Activated naive CD8-positive, alpha-beta T cell treated with anti-CD3 and anti-CD28 coated beads, Interleukin-2, amount 50 U/mL, for 24 hours (primary cell): ENCODE measurements at places on chromosomes 3 and 15.

GRCh38 chr15:59115047-59115446 lies 10.1 kb downstream of the CCNB2 start:
- no peak for DNase-seq
- H3K4me1 ChIP-seq = no peaks in the 10 kb centered on the region
- peaks cover 58% of the 10 kb centered on the region for H3K36me3 ChIP-seq
- H3K27me3 ChIP-seq = no peaks in the 10 kb centered on the region
- H3K4me3 ChIP-seq = no peak overlapping the region

GRCh38 chr15:63869371-63870042 lies 35.8 kb upstream of the HERC1 start:
- H3K4me1 ChIP-seq = peaks cover 23% of the 10 kb centered on the region
- H3K36me3 ChIP-seq = no peaks in the 10 kb centered on the region
- H3K27me3 ChIP-seq = no peaks in the 10 kb centered on the region
- no peak for DNase-seq

DNA sequence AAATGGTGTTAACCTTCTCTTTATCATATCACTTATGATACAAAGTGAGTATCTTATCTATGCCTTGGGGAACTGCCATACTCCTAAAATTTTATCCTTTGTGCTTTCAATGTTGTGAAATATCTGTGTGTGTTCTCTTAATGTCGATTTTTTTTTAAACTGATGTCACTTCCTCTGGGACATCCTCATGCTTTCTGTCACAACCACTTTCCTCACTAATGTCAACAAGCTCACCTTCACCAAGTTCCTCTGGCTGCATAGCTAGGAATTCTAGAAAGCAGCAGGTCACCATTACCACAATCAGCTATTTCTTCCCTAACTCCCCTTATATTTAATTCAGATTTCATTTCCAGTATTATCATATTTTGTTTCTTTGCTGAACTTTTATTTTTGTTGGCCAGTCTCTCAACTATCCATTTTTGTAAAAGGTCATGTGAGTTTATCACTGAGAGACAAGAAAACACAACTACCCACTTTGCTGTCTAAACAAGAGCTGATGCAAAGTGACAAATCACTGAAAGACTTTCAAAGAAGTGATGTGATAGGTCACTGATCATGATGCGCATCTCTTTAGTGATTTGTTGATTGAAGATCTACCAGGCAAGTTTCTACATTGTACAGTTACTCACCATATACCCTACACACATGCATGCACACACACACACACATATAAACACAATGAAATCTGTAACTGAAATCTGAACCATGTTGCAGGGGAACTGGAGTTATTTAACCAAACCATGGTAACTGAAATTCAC lies 369.0 kb downstream of the ULK4 start:
- H3K27me3 ChIP-seq = no peaks in the 10 kb centered on the region
- H3K36me3 ChIP-seq = no peaks in the 10 kb centered on the region
- DNase-seq = no peak
- H3K4me3 ChIP-seq = no peak overlapping the region

DNA sequence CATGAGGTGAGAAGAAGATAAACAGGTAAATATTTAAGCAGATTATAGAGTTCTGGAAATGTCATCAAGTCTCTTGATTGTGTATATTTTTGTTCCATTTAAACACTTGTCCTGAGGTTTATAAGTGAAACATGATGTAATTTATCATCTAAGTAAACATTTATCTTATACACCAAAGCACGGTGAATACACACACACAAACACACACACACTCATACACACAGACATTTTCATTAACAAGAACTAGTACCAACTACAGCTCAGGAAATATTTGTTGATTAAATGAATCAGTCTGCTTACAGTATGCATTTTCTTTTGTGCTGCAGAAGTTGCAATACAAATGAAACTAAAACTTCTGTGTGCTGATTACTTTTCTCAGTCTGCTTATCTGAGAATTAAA lies 357.3 kb downstream of the ZBTB20 start:
- H3K4me3 ChIP-seq = no peak overlapping the region
- peaks cover 5% of the 10 kb centered on the region for H3K36me3 ChIP-seq
- peaks cover 17% of the 10 kb centered on the region for H3K4me1 ChIP-seq

GRCh38 chr15:70415398-70415797 lies 317.7 kb upstream of the TLE3 start:
- no peak overlapping the region for H3K27ac ChIP-seq
- H3K27me3 ChIP-seq = peaks cover 6% of the 10 kb centered on the region
- no peak overlapping the region for H3K4me3 ChIP-seq
- H3K36me3 ChIP-seq = no peaks in the 10 kb centered on the region

- no peaks in the 10 kb centered on the region for H3K27me3 ChIP-seq
- peaks cover 76% of the 10 kb centered on the region for H3K4me1 ChIP-seq
- peak overlapping the region; percentile 44 for H3K4me3 ChIP-seq
Observed at GRCh38 chr15:99504071-99504822, 61.5 kb upstream of the MEF2A start.

DNA sequence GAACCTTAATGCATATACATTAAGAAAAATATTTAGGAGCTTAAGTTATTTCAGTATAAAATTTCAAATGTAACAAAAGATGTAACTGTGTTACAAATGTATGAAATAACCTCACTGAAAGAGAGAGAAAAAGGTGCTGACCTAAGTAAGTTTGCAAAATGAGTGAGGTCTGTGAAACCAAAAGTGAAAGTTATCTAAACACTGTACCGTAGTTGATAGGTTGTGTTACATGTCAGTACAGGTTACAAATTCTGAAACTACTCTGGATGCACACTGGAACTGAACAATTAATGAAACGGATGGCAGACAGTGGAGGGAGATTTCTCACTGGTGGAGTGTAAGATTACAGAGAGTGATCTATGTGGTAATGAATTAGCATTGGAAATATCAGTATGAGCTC lies 420.7 kb downstream of the ZNF385D start:
- H3K4me3 ChIP-seq = no peak overlapping the region
- peaks cover 7% of the 10 kb centered on the region for H3K4me1 ChIP-seq
- H3K36me3 ChIP-seq = no peaks in the 10 kb centered on the region
- H3K27me3 ChIP-seq = no peaks in the 10 kb centered on the region

GRCh38 chr3:32577581-32578556 lies 7.2 kb upstream of the DYNC1LI1 start:
- H3K4me1 ChIP-seq = peaks cover 13% of the 10 kb centered on the region
- H3K4me3 ChIP-seq = peak overlapping the region; percentile 52
- peak; percentile 23 for DNase-seq
- no peaks in the 10 kb centered on the region for H3K36me3 ChIP-seq
- peak overlapping the region; percentile 80 for H3K27ac ChIP-seq
- no peaks in the 10 kb centered on the region for H3K27me3 ChIP-seq

DNA sequence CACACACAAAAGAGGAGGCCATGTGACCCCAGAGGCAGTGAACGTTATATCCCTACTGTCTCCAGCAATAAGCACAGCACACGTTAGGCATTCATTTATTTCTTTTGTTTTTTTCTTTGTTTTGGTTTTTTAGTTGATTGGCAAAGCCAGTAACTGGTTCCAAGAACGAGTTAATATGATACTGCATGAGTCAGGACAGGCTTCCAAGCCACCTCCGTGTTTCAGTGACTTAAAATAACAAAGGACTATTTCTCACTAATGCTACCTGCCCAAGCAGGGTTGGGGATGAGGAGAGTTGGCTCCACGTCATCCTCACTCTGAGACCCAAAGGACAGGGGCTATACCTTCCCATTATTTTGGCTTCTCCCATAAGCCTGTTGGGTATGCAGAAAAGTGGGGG lies 130.5 kb downstream of the ST8SIA2 start:
- peaks cover 10% of the 10 kb centered on the region for H3K27me3 ChIP-seq
- H3K4me1 ChIP-seq = peaks cover 4% of the 10 kb centered on the region

- no peak overlapping the region for H3K4me3 ChIP-seq
- H3K4me1 ChIP-seq = no peaks in the 10 kb centered on the region
- H3K27me3 ChIP-seq = no peaks in the 10 kb centered on the region
- DNase-seq = no peak
- no peaks in the 10 kb centered on the region for H3K36me3 ChIP-seq
Observed at GRCh38 chr3:76991165-76991564, 48.7 kb upstream of the ROBO2 start.

- H3K27ac ChIP-seq = no peak overlapping the region
- no peak for DNase-seq
- H3K27me3 ChIP-seq = no peaks in the 10 kb centered on the region
- H3K36me3 ChIP-seq = peaks cover 8% of the 10 kb centered on the region
Observed at GRCh38 chr3:81716870-81717509, 44.5 kb downstream of the GBE1 start.

GRCh38 chr3:148857316-148857715 lies 7.8 kb upstream of the CPA3 start:
- no peaks in the 10 kb centered on the region for H3K4me1 ChIP-seq
- H3K36me3 ChIP-seq = no peaks in the 10 kb centered on the region
- H3K27me3 ChIP-seq = peaks cover 11% of the 10 kb centered on the region
- DNase-seq = no peak
- no peak overlapping the region for H3K27ac ChIP-seq

DNA sequence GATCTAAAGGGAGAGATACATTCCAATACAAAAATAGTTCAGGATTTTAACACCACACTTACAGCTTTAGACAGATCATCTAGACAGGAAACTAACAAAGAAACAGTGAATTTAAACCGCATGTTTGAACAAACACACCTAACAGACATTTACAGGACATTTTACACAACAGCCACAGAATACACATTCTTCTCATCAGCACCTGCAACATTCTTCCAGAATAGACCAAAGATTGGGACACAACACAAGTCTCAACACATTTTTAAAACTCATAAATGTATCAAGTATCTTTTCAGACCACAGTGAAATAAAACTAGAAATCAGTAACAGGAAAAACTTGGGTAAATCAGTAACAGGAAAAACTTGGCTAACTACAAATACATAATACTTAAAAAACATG lies 256.3 kb downstream of the MCTP2 start:
- peaks cover 4% of the 10 kb centered on the region for H3K36me3 ChIP-seq
- no peaks in the 10 kb centered on the region for H3K4me1 ChIP-seq

DNA sequence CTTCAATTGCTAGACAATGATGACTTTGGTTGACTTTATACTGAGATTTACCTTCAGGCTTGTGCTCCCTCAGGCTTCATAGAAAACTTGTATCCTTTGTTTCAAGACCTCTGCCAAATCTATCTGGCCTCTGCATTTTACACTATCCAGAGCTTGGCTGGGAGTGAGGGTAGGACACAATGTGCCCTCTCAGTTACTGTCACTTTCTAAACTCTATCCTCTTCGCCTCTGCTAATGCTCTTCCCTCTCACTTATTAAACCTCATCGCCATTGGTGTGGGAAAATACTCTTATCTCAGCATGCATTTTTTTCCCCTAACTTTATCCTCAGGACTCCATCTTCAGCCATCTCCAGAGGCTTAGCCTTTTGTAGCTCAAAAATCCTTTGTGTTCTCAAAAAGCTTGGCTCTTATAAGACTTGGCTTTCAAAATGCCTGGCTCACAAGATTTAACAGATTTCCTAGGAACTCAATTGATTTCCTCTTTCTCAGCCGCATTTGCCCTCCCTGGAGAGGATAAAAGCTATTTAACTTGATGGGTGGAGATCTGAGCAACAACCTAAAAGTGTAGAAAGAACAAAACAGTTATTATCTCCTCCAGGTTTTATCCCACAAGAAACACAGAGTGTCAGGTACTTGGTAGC lies 28.3 kb downstream of the SUCNR1 start:
- H3K27ac ChIP-seq = no peak overlapping the region
- no peaks in the 10 kb centered on the region for H3K27me3 ChIP-seq
- no peak for DNase-seq
- peaks cover 18% of the 10 kb centered on the region for H3K4me1 ChIP-seq
- H3K4me3 ChIP-seq = no peak overlapping the region
- H3K36me3 ChIP-seq = no peaks in the 10 kb centered on the region

GRCh38 chr3:64340641-64341101 lies 115.4 kb upstream of the PRICKLE2 start:
- no peak overlapping the region for H3K27ac ChIP-seq
- no peaks in the 10 kb centered on the region for H3K4me1 ChIP-seq
- H3K27me3 ChIP-seq = peaks cover 3% of the 10 kb centered on the region
- H3K4me3 ChIP-seq = no peak overlapping the region
- no peak for DNase-seq
